ENCODE measurements at places on chromosomes 7 and 10.

DNA sequence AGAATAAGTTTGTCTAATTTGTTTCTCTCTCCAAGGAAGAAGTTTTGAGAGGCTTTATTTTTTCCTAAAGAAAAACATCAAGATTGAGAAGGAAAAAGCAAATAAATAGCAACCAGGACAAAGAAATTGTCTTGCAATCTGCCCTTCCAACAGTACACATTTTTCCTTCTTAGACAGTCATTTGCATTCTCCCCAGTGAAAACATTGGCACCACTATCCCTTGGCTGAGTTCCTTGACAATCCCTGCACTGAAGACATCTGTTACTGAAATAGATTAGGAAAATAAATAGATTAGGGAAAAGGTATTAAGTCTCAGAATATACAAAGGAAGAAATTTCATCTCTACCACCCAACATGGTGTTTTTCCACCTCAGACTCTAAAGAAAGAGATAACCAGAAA lies 12.2 kb upstream of the TMEM243 start:
- DNase-seq = peak; percentile 69

DNA sequence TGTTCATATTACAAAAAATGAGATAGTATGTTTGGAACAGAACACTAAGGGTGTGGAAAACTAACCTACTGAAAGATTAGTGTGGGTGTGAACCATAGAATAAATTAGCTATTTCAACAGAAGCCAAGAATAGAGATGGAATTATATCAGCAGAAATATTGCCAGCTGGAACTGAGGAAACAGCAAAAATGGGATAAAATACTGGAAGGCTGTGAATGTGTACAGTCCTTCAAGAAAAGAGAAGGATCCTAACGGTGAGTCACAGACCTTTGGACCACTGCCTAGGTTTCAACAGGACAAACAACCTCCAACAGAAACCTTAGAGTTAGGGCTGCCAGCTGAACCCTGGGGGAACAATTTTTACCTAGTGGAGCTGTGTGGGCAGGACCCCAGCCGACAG lies 395.0 kb downstream of the ZWINT start:
- no peak for DNase-seq

DNA sequence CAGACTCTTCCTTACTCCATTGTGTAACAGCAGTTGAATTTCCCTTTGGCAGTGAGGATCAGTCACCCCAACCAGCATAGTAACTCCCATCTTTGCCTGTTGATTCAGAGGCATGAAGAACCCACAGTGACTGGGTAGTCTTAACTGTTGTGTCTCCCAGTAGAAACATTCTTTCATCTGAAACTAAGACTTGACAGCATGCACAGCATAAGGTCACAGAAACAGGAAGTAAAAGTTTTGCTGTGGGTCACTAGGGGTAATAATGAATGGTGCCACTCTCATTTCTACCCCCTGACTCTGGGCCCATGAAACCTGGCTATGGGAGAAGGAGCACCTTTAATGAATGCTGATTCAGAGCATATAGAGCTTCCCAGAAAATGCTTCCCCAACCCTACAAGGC lies 8.3 kb upstream of the FRMPD2 start:
- no peak for DNase-seq

DNA sequence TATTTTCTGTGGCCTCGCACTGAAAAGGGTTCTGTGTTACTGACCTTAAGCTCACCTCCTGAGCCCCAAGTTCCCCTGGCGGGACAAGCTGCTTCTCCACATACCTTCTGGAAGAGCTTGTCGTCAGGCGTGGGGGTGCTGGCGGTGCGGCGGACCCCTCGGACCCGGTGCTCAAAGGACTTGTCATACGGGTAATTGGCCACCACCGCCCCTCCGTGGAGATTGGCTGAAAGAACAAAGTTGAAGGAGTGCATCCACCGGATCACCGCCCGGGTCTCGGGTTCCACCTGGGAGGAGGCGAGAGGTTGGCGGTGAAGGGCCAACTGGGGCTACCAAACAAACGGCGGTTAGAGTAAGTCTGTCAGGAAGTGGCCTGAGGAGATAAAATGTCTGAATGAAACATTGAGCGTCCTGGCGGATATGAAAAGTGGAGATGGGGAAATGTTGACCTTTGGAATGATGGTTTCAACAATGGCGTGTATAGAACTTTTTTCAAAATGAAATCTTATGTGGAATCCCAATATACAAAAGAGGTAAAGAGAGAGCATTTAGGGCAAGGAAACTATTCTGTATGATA lies 16.5 kb downstream of the CPN1 start:
- no peak for DNase-seq

- DNase-seq = no peak
Measured at GRCh38 chr7:118753479-118753878, 529.0 kb downstream of the ANKRD7 start.

DNA sequence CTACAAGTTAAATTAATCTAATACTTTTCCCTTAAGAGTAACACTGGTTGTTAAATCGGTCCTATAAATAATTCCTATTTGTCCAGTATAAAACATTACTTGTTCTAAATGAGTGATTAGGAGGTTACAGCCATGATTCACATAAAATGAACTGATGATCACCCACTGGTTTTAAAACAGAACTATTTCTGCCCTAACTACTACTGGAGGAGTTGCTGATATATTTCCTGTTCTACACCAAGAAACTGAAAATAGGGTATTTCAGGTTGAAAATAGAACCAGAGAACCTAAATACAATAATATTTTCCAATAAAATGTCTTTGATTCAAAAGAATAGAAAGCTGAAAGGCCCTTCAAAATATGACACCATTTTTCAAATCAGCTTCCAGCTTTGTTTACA lies 30.9 kb downstream of the DNAJC1 start:
- no peak for DNase-seq

DNA sequence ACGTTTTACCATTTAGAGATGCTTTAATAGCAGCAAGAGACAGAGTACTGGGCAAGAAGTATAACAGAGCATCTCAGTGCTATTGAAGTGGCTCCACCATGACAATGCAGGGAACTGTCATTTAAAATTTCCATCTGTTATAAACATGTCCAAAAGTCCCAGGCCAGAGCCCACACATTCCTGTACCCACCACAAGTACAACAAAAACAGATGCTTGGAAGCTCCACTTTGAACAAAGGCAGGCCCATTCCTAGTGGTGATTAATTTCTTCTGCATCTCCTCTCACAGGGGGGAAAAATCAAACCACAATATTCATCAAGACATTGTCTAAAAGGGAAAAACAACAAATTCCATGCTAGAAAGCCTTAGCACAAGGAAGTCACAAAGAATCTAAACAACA lies 627.9 kb downstream of the PARD3 start:
- no peak for DNase-seq

DNA sequence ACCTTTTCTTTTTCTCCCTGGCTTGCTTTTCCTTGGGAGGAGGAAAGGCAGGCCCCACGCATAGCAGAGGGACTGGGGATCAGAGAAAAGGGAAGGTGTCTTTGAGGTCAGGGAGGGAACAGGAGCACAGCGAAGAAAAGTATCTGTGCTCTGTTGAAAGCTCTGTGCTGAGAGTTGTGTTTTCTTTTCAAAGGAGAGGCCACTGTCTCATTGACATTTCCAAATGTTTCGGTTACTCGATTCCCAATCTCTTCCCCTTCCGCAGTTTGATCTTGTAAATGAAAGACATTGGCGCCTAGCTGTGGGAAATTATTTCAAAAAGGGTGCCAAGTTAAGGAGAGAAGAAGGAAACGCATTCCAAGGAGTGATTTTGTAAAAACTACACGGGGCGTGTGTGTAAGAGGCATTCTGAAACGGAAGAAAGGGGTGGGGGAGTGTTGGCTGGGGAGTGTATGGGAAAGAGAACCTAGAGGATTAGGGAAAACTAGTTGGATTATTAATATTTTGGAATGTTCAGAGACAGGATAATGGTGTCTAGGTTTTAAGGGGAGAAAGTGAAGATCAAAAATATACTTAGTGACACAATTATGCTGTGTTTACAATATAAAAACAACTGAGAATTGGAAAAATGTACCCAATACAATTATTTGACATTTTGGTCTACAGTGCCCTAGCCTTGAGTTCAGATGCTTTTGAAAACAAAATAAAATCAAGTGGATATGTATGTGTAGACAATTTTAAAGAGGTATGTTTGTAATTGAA lies 708 bp downstream of the KLHDC10 start:
- DNase-seq = peak; percentile 26

DNA sequence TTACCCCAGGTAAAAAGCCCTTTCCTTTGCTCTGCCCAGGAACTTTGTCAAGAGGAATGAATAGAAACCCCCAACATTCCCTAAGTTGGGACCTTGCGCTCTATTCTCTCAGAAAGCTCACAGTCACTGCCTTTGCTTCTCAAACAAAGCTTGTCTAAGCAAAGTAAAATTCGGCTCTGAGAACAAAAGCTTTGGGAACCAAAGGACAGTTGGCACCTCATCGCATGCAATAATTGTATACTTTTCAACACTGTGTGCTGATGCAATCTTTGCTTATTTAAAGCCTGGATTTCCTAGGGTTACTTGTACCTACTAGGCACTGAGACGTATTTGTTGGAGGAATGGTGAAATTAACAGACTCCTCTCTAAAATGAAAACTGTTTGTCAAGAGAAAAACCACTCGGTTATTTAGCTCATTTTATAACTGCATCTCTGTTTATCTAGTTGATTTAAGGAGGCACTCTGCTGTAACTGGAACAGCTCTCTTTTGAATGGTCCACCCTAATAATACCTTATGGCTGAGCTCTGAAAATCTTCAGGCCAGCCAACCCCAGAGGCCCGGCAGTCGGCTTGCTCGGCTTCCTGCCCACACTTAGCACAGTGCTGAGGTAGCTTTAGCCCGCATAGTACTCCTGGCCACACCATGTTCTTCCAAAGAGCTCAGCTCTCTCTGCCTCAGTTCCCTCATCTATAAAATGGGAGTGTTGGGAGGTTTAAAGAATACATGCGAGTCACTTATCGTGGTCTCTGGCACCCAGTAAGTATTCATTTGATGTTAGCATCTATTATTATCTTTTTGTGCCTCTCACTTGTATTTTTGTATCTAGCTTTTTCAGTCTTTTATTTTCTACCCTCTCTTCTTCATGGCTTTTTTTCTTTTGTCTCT lies 80.2 kb upstream of the PRR15 start:
- peak; percentile 73 for DNase-seq

GRCh38 chr10:102764470-102765161 lies 20.9 kb downstream of the WBP1L start:
- DNase-seq = no peak

GRCh38 chr10:77192402-77192801 lies 445.2 kb downstream of the KCNMA1 start:
- DNase-seq = no peak

- no peak for DNase-seq
Measured at GRCh38 chr7:130493275-130493873, 1.5 kb downstream of the MEST start.

DNA sequence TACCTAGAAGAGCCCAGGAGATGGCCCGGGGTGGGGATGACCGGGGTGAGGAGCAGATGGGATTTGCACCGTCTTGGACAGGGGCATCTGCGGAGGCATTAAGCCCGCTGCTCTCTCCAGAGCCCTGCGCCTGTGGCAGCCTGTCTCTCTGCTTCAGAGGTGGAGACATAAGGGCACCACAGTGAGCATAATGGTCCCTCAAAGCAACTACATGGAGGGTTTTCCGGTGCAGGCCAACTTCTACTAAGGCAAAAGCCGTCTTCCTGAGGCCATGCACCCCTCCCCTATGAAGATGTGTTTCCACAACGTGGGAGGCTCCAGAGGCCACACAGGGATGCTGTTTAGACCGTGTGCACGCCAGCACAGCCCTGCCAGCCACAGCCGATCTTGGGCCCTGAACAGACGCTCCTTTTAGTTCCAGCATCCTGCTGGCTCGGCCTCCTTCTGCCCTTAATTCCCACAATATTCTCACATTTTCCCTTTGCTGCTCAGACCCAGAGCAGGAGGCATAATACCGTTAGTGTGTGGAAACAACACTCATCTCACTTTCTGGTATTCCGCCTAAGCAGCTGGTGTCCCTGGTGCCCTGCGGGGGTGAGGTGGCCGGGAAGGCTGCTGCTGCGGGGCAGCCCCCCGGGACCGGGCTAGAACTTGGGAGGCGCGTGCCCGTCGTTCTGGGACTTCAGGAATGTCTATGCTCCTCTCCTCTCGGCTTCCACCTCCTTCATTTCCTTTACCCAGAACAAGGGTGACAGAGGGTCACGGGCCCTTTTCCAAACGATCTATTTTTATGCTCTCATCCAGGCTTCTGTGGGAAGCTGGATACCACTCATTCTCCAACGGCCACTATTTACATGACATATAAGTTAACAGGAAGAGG lies 266.9 kb downstream of the TNS3 start:
- no peak for DNase-seq

Measured in pons (tissue), 1 donor.